Motor neuron (in vitro differentiated cells): ENCODE measurements at places on chromosomes 7 and 10. TPM values are rescaled to one million over a fixed set of nuclear protein-coding genes. Genes with fewer than 3 reads are reported as not detected.

DNA sequence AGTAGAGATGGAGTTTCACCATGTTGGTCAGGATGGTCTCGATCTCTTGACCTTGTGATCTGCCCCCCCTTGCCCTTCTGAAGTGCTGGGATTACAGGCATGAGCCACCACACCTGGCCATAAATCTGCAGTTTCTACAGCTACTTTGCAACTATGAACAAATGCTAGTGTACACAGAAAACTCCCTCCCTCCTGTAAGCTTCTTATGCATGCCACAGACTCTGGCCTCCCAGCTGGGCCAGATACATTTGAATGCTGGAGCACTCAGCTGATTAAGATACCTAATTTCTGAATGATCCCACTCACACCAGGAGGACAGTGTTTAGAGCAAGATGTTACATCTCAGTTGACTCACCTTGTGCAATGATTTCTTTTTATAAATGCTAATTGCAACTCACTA, 486.2 kb downstream of the KCNMA1 start:
- ATAC-seq: no peak

- no peak for ATAC-seq
Measured at GRCh38 chr10:122990278-122990677, 10.1 kb downstream of the PSTK start.

The CPA2 gene
- total RNA-seq: 0.67 and 0.73 TPM in 2 replicates

GRCh38 chr7:140746751-140747150, 50.2 kb downstream of the NDUFB2 start:
- no peak for ATAC-seq

The SKIDA1 gene
- 10.9 and 11.0 TPM in 2 replicates for total RNA-seq

- ATAC-seq: no peak
Measured at GRCh38 chr10:18044976-18045720, 93.4 kb downstream of the SLC39A12 start.

DNA sequence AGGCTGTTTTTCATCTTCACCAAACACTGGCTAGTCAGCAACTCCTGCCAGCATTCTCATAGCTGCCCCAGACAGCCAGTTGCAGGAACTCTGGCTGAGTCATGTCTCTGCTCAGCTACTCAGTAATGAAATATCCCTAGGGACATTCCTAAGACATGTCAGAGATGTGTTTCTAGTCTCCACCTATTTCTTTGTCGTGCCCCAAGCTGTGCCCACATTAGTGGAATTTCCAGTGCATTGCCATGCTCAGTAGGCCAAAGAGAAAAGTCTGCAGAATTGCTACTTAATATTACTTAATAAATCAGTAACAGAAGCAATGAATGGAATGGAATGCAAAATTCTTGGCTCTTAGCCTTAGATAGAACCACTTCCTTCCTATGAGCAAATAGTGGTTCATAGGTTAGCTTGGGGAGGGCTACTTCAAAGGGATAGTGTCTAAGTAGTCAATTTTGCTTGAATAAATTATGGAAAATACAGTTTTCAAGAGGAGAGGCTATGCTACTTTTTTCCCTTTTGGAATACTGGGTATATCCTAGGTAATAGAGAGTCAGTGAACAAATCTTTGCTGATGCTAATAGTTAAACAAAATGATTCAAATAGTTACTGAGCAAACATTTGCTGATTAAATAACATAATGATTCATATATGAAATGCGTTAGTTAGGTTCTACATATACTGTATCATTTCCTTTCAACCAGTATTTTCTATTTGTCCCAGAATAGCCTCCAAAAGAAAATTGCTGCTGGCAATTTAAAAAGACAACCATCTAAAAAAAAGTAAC, 23.6 kb upstream of the SEMA3C start:
- ATAC-seq: peak; percentile 100

The GRM3 gene
- total RNA-seq: 0.05 TPM in 1 of 2 replicates, not detected in the other

DNA sequence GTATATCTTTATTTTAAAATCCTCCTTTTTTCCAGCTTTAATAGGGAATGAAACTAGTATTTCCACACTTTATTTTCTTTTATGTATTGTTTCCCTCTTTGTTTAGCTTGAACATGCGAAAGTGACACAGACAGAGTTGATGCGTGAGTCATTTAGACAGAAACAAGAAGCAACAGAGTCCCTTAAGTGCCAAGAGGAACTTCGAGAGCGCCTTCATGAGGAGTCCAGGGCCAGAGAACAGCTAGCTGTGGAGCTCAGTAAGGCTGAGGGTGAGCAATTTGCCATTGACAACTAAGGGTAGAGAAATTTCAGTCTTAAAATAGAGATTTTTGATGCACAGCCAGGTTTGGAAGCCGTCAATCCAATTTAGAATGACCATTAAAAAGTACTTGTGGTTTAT, 73.1 kb downstream of the CYP51A1 start:
- no peak for ATAC-seq

DNA sequence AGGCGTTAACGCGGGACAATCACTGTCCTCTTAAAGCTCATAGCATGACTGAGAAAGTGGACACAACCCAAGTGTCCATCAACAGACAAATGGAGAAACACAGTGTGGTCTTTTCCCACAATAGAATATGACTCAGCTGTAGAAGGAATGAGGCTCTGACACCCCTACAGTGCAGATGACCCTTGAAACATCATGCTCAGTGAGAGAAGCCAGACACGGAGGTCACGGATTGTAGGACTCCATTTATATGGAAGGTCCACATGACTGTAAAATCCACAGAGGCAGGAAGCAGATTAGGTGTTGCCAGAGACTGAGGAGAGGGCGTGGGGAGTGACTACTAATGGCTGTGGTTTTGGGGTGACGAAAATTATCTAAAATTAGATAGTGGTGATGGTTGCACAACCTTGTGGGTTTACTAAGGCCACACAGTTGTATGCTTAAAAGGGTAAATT, 6.1 kb upstream of the NCAPG2 start:
- peak; percentile 79 for ATAC-seq

The CPA4 gene
- 538 and 607 TPM in 2 replicates for total RNA-seq

DNA sequence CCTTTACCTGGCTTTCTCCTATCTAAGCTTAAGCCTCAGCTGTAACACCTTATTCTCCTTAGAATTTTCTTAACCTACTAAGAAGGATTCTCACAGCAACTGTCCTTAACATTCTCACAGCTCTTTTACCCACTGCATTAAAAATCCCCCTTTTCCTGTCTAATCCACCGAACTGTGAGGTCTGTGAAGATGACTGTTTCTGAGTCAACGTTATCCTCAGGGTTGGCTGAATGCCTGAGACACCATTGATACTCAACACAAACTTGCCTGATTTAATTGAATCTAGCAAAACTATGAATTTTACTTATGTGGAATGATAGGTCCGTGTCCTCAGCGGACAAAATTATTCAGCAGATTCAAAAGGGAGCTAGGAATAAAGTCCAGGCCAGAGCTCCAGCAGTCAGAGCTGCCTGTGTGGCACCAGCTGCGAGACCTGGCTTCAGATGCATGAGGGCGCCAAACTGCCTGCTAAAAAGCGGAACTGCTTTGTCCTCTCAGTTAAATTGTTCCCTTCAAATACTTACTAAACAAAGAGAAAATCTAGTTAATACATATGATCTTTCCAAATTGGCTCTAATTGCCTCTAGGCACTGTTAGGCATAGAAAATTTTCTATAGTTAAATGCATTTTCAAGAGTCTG, 33.4 kb upstream of the VWDE start:
- ATAC-seq: peak; percentile 61

GRCh38 chr7:121578669-121579068, 182.6 kb upstream of the FAM3C start:
- no peak for ATAC-seq

DNA sequence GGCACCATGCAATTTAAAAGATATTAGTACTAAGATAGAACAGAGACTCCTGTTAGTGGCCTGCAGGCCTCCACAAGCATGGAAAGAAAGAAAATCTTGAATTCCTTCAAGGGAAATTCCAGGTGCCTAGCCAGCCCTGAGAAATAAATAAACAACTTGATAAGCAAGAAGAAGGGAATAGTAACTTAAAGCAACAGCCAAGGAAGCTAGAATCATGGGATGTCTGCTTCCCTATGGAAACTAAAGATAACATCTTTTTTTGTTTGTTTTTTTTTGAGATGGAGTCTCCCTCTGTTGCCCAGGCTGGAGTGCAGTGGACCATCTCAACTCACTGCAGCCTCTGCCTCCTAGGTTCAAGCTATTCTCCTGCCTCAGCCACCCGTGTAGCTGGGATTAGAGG, 128.6 kb downstream of the SKIDA1 start:
- no peak for ATAC-seq

The ARHGAP22 gene
- total RNA-seq: 1.2 and 2.0 TPM in 2 replicates

The TMEM270 gene
- 0.73 TPM in 1 of 2 replicates, not detected in the other for total RNA-seq

GRCh38 chr10:43038783-43039623, 37.9 kb upstream of the RET start:
- ATAC-seq: peak; percentile 17

DNA sequence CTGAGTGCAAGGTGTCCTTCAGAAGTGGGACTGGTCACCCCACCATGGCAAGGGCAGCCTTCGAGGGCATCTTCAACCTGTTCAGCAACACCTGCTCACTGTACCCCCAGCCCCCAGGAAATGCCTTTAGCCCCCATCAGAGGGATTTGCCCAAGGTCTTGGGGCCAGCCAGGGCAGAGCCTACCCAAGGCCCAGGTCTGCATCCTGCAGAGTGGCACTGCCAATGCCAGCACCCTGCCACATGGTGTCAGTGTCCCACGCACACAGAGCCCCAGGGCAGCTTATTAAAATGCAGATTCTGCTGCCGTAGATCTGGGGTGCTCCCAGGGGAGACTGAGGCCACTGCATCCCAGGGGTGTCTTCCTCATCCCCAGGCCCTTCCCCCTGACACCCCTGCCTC, 106.2 kb upstream of the KCTD7 start:
- no peak for ATAC-seq

The ADRA2A gene
- 3.8 and 4.0 TPM in 2 replicates for total RNA-seq

DNA sequence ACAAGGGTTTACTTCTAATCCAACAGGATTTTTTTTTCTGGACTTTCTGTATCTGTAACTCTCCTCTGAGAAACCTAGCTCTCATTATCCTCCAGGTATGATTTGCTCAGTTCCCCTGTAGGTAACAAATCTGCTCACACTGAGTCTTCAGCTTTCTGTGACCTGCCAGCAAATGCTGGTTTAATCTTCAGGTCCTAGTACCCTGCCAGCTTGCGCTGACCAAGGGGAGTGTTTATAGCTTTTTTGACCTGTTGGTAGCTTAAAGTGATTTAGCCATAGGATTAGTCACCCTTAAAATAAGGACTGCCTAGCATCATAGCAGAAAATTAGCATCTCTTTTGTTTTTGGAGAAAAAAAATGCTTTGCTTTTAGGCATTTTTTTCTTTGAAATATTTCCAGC, 22.4 kb downstream of the SND1 start:
- ATAC-seq: no peak

The TMEM184A gene
- total RNA-seq: 0.63 and 1.5 TPM in 2 replicates

- no peak for ATAC-seq
Measured at GRCh38 chr10:70886921-70887665, 1.3 kb downstream of the PCBD1 start.

DNA sequence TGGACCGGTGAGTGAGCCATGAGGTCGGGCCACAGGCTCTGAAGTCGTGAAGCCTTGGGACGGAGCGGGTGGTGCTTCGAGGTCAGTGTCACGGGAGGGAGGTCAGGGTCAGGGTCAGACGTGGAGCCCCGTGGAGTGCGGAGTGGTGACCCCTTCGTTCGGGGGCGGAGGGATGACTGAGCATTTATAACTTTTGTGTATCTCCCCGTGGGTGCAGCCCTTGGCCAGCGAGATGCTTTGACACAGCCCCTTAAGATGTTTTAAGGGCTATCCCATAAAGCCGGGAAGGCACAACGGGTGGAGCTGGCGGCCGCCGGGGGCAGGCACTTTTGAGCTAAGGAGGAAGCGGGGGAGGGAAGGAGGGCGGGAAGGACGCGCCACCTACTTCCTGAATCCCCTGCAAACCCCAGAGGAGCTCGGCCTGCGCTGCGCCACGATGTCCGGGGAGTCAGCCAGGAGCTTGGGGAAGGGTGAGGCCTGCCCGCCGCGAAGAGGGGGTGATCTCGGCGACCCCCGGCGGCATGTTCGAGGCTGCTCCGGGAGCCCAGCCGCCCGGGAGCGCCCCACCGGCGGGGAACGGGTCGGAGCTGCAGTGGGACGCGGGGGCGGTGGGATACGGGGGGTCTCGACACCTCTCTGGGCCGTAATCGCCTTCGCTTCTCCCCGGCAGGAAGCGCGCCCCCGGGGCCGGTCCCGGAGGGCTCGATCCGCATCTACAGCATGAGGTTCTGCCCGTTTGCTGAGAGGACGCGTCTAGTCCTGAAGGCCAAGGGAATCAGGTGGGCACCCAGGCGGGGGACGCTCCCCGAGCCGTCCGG, at the start of gene GSTO1:
GSTO1 (plus strand) TSS at position 400 of the 818 bp plus-strand sequence; CDS start at position 437, 37 bp downstream.
- ATAC-seq: peak; percentile 83
